ENCODE measurements at places on chromosomes 13 and 19.

GRCh38 chr13:40189898-40190630 lies 476.4 kb downstream of the FOXO1 start:
- DNase-seq = no peak

DNA sequence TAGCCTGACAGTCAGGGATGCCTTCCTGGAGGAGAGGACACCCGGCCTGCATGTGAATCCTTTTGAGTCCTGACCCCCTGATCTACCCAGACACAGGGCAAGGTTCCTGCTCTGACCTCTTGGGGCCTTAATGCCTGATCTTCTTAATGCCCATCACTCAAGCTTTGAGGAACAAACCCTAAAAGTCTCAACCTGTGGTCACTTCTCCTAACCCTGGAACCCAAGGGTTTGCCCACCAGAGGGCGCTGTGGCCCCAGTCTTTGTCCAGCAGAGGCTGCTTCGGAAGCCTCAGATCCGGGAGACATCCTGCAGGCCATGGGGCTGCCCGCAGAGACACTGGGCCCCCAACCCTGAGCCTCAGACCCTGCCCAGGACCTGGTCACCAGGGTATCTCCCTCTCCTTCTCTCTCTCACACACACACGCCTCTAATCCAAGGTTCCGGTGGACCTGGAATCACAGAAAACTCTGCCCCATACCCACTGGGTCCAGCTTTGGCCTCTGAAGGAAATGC lies 9.8 kb upstream of the DPF1 start:
- DNase-seq = peak; percentile 71

DNA sequence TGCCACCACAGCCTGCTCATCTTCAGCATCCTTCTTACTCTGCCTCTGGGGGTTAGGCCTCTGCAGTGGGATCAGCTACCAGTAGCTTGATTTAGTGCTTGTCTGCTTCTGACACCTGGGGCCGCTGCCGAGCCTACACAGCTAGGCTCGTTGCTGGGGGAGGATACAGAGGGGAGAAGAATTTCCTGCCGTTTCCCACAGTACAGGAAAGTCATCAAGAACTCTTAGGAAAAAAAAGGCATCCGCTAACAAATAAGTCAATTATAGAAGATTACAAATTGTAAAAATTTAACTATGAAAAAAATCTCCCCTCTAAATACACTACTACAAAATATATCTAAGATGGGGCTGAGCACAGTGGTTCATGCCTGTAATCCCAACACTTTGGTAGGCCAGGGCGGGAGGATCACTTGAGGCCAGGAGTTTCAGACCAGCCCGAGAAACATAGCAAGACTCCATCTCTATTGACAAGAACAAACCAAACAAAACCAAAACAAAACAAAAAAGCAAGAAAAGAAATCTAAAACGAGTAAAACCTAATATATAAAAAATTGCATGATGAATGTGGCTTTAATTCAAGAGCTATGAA lies 26.7 kb downstream of the LATS2 start:
- no peak for DNase-seq

GRCh38 chr13:74274916-74275315 lies 140.7 kb upstream of the KLF12 start:
- no peak for DNase-seq

GRCh38 chr13:57665481-57665880 lies 33.9 kb downstream of the PCDH17 start:
- DNase-seq = no peak

DNA sequence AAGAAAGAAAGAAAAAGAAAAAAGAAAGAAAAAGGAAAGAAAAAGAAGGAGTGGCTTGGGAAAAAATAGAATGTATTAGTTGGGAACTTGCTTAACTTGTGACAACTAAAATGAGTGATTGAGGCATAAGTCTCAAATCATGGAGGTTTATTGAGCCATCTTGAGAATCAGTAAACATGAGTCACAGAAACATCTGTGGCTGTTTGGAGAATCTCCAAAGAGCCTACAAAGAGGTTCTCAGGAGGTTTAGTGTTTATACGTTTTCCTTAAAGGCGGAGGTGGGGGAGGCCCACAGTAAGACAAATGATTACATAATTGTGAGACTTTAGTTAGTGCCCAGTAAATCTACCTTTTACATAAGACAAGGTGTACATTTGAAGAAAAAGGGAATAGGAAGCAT lies 38.6 kb downstream of the WDR87 start:
- no peak for DNase-seq

DNA sequence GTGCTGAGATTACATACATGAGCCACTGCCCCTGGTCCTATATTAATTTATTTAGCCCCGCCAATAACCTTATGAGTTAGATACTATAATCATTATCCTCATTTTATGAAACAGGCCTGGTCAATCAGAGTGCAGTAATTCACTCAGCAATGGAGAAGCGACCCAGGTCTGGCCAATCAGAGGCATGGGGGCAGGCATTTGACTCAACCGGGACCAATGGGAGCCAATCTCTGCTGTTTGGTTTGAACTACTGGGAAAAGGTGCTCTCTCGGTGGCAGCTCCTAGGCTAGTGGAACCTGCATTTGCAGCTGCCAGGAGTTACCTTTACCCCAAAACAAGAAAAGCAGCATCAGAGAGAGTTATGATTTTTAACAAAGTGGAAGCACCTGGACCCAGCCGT lies 6.6 kb downstream of the SIRT2 start:
- DNase-seq = no peak

DNA sequence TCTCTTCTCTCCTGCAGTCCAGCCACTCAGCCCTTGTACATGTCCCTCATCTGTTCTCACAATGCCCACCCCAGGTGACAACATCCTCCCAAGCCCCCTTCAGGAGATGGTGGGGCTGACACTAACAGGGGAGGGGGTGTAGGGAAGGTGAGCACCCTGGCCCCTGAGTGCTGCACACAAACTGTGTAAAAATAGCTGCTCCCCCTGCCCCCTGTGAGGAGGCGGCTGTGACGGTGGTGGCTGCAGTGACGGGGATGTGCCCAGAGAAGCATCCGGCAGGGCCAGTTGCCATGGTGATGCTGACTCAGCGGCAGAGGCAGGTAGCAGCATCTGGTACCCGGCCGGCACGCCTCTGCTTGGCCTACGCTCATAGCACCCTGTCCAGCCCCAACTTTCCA lies 13.0 kb upstream of the JUND start:
- peak; percentile 68 for DNase-seq

GRCh38 chr13:44035400-44035799 lies 155.7 kb downstream of the LACC1 start:
- DNase-seq = no peak

DNA sequence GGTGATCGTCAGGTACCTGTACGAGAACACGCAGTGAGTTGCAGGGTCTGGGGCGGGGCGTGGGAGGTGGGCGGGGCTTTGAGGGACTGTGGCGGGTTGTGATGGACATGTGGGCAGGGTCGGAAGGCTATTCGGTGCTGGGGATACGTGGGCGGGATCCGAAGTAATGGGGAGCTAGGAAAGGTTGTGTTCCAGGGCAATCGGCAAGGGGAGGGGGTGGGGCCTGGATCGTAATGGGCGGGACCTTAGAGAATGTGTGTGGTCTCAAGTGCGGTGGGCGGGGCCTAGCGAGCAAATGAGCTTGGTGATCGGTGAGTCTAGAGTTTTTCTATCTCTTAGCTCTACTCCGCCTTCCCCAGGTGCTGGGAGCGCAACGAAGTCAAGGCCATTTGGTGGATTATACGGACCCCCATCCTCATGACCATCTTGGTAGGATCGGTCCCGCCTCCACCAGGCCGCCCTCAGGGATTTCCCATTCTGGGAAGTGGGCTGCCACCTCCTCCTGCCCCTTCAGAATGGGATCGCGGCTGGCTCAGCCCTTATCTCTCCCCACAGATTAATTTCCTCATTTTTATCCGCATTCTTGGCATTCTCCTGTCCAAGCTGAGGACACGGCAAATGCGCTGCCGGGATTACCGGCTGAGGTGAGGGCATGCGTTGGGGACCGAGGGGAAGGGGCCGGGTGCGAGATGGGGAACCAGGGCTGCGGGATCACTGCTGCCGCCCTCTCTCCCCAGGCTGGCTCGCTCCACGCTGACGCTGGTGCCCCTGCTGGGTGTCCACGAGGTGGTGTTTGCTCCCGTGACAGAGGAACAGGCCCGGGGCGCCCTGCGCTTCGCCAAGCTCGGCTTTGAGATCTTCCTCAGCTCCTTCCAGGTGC lies 9.6 kb downstream of the GIPR start:
- peak; percentile 42 for DNase-seq

GRCh38 chr13:48380581-48380980 lies 32.3 kb downstream of the LPAR6 start:
- DNase-seq = no peak

DNA sequence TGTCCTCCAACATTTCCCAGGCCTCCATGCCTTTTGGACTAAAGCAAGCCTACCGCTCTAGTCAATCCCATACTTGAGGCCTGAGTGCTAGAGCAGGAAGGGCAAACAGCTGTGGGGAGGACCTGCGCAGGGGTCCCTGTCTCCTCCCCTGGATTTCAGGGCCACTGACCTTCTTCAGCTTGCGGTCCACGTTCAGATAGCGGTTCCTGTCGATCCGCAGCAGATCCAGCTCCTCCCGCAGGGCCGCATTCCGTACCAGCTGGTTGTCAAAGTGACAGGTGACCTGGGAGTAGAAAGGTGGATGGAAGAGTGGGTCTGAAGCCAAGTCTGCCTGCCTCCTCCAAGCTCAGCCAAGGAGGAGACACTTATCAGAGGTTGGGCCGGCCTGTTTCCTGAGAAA lies 14.0 kb upstream of the EMP3 start:
- DNase-seq = no peak

DNA sequence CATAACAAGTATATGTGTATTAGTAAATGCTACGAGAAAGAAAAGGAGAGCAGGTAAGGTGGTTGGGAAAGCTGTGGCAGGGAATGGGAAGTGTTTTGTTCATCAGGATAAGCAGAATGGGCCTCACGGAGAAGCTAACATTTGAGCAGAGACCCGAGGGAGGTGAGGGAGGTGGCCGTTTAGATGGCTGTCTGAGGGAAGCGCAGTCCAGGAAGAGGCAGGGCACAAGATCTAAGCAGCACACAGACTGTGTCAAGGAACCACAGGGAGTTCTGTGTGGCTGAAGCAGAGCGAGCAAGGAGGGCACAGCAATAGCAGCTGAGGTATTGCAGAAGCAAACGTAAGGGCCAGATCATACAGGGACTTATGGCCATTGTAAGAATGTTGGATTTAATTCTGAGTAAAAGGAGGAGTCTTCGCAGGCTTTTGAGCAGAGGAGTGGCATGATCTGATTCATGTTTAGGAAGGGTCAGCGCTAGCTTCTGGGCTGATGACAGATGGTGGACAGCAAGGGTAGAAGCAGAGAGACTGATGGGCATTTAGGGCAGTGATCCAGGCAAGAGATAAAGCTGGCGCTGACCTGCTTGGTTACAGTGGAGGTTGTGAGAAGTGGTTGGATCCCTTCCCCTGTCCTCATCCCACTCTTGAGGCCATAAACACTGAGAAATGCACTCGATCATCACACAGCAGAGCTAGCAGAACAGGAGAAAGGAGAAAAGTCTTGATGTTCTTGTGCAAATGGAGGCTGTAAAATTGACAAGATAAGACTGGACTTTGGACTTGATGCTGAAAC lies 199.9 kb downstream of the LACC1 start:
- DNase-seq = no peak

DNA sequence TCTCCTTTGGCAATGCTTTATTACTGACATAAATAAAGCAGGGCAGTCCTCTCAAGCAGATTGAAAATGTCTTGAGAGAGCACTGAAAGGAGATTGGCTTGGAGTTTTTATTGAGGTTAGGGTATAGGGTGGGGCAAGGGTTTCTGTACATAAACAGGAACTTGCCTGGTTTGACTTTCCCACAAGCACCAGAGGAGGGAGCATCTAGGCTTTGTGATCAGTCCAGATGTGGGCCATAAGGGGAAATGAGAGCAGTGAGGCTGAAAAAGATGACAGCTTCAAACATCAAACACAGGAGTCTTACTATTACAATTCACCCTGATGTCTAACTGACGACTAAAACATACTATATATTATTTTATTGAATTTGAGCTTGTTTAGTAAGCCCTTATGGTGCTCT lies 260.9 kb downstream of the MTUS2 start:
- no peak for DNase-seq

GRCh38 chr13:39823063-39823713 lies 167.7 kb downstream of the COG6 start:
- no peak for DNase-seq

- no peak for DNase-seq
These were observed 5.8 kb upstream of the PROZ start for GRCh38 chr13:113152691-113152983.

DNA sequence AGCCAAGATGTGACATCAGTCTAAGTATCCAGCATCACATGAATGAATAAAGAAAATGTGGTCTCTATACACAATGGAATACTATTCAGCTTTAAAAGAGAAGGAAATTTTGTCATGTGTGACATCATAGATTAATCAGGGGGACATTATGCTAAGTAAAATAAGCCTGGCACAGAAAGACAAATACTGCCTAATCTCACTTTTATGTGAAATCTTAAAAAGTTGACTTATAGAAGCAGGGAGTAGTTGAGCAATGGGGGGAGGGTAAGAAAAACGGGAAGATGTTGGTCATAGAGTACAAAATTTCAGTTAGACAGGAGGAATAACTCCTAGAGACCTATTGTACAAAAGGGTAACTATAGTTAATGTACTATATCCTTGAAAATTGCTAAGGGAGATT lies 10.4 kb upstream of the LCP1 start:
- DNase-seq = no peak

GRCh38 chr19:4206818-4207484 lies 22.4 kb upstream of the EBI3 start:
- no peak for DNase-seq

DNA sequence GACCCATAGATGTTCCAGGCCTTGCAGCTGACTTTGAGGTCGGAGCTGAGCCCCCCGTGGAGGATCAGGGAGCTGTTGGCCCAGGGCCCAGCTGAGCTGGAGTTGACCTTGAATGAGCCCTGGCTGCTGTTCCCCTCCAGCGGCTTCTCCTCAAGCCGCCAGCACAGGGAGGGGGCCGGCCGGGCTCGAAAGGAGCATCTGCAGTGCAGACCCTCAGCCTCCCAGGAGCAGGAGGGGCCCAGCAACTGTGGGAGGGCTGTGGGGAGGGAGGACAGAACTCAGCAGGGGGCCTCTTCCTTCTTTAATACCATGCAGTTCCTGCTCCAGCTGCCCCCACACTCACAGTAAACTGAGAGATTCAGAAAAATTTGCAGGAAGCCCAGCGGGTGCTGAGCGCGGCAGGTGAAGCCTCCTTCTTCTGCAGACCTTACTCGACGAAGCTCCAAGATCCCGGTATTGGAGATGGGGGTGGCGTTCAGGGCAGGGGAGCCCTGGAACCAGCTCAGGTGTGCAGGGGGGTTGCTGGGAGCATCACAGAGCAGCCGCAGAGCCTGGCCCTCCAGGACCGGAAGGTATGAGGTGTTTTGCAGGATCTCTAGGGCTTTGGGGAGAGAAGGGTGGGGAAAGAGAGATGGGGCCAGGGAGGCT lies 2.6 kb downstream of the SIGLEC5 start:
- no peak for DNase-seq

Measured in stimulated activated CD8-positive, alpha-beta memory T cell treated with anti-CD3 and anti-CD28 coated beads, Interleukin-15, amount 100 ng/mL, for 24 hours (primary cell).